Liver (tissue), 10 donors: ENCODE measurements at places on chromosomes 11 and 22.

GRCh38 chr11:78221396-78222315, 32.9 kb downstream of the USP35 start:
- no peak for DNase-seq

GRCh38 chr11:14625586-14626205, 17.9 kb upstream of the PDE3B start:
- no peak for DNase-seq

DNA sequence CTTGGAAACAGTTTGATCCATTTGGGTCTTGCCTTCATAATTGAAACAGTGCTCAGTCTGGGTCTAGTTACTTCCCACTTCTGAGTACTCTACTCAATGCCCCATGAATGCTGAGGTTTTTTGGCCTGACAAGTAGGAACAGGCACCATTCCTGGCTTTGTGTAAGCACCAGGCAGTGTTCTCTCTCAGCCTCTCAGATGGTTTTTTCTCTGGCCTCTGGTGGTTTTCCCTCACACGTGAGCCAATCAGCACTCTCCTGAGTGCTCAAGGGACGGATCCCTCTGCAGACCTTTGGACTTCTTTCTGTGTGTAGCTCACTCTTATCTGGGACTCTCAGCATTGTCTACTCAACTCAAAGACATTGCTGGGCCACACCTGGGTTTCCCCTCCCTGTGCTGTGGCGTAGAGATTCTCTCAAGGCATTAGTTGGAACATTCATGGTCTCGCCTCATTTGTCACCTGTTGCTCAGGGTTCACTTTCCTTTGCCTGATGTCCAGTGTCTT, 21.3 kb downstream of the SIK2 start:
- no peak for DNase-seq

DNA sequence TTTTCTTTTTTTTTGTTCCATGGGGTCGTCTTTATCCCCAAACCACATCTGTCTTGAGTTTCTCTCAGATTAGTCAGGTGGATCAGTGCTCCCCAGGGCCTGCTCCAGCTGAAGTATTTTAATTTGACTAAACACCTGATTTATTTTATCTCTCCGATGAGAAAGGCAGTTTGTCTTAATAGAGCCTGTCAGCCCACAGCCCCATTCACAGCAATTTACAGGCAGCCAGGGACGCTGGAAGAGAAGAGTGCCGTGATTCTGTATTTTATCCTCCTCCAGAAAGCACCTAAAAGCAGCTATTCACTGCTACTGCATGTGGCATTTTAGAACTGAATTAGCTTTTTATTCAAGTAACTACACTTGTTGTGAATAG, 164.5 kb downstream of the SOX6 start:
- DNase-seq: no peak

GRCh38 chr22:23743303-23743705, 7.6 kb downstream of the ZNF70 start:
- no peak for DNase-seq

GRCh38 chr11:102843489-102843888, at the start of gene MMP3:
Gene MMP3, minus strand, starts transcription at chr11:102843609. Its CDS starts 63 bp downstream, at chr11:102843546.
- DNase-seq: no peak

DNA sequence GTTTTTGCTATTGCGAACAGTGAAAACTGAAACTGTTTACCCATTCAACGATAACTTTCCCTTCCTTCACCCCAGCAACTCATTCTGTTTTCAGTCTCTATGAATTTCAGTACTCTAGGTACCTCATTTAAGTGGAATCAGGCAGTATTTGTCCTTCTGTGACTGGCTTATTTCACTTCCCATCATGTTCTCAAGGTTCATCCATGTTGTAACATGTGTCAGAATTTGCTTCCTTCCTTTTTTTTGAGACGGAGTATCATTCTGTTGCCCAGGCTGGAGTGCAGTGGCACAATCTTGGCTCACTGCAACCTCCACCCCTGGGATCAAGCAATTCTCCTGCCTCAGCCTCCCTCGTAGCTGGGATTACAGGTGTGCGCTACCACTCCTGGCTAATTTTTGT, 23.7 kb downstream of the HTR3B start:
- no peak for DNase-seq

DNA sequence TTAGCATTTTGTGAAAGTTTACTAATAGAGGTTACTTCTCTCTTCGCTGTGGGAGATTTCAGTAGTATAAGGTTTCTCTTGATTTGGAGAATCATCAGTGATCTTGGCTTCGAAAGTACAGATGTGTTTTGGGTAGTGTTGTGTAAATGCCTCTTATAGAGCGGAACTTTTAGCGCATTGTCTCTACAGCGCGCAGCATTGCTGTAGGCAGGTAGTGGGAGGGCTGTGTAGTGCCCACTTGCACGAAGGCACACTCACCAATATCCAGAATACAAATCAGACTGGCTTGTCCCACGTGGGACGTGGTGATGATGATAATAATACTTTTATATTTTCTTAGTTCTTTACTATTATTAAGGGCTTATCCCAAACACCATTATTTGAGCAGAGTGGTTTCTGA, 51.4 kb downstream of the FAM83F start:
- no peak for DNase-seq

- no peak for DNase-seq
Observed at GRCh38 chr22:37832022-37832857, 9.1 kb downstream of the GALR3 start.

DNA sequence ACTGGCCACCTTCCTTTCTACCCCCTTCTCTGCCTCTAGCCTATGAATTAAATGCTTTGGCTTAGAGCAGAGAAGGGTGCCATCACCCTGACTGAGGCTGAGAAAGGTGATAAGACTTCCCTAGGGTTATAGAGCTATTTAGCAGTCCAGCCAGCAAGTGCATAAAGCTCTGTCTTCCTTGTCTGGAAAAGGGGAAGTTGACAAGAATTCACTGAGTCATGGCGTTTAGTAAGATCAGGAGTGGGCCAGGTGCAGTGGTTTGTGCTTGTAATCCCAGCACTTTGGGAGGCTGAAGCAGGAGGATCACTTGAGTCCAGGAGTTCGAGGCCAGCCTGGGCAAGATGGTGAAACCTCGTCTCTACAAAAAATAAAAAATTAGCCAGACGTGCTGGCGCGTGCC, 63.1 kb downstream of the LHFPL7 start:
- no peak for DNase-seq
